ENCODE measurements at places on chromosomes 5 and 9.

GRCh38 chr9:7172154-7173115 lies 414.7 kb downstream of the KDM4C start:
- H3K36me3 ChIP-seq: peaks cover 22% of the 10 kb centered on the region
- H3K4me1 ChIP-seq: peaks cover 7% of the 10 kb centered on the region
- DNase-seq: no peak
- no peaks in the 10 kb centered on the region for H3K27me3 ChIP-seq

DNA sequence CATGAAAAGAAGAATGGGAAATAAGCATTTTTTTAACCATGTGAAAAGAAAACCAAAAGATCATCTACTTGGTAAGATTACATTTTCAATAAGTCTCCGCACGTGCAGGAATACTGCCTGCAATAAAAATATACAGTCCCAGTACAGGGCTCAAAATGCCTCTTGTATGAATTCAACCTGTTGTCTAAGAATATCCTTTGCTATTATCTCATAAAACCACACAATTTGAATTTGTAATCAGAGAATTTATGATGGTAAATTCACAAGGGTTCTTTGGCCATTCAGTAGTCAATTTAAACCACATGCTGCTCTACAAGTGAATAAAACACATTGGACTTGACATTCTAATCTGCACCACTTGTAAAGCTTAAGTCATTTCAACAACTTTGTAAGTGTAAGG lies 46.6 kb downstream of the ST8SIA4 start:
- no peak for DNase-seq
- H3K27ac ChIP-seq: peak overlapping the region; percentile 65
- H3K36me3 ChIP-seq: peaks cover 55% of the 10 kb centered on the region
- peaks cover 74% of the 10 kb centered on the region for H3K4me1 ChIP-seq
- no peaks in the 10 kb centered on the region for H3K27me3 ChIP-seq

- H3K27me3 ChIP-seq: no peaks in the 10 kb centered on the region
- H3K27ac ChIP-seq: no peak overlapping the region
- H3K4me3 ChIP-seq: no peak overlapping the region
- H3K36me3 ChIP-seq: no peaks in the 10 kb centered on the region
- no peaks in the 10 kb centered on the region for H3K4me1 ChIP-seq
Measured at GRCh38 chr5:160835376-160835775, 16.6 kb downstream of the ATP10B start.

GRCh38 chr5:96318569-96319110 lies 114.4 kb downstream of the PCSK1 start:
- H3K4me3 ChIP-seq: no peak overlapping the region
- no peak overlapping the region for H3K27ac ChIP-seq
- no peaks in the 10 kb centered on the region for H3K36me3 ChIP-seq
- DNase-seq: no peak
- H3K4me1 ChIP-seq: no peaks in the 10 kb centered on the region

GRCh38 chr5:103366918-103367549 lies 108.5 kb downstream of the MACIR start:
- no peaks in the 10 kb centered on the region for H3K4me1 ChIP-seq
- H3K4me3 ChIP-seq: no peak overlapping the region

DNA sequence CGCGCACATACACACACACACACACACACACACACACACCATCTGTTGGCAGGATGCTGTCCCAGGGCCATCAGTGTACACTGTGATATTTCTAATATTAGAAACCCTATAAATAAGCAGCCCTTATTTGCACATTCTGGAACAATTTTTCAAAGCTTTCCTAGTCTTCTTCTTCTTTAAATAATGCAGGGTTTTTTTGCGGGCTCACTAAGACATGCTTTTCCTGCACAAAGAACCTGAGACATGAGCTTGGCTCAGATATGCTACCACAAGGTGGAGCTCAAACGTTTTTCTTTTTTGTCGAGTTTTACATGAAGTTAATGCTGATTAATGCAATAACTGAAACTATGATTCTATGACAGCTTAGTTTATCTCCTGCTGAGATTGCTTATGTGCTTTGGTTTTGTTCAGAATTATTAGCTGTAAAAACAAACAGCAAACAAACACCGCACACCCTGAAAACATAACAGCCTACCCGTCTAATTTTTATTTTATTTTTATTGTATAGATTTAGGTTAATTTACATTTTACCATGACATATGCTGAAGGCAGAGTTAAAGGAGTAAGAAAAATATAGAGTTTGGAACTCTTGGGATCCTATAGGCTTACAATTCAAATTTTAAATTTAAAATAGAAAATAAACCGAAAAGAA lies 95.8 kb downstream of the ALDH1A1 start:
- H3K27ac ChIP-seq: no peak overlapping the region
- DNase-seq: no peak
- H3K4me1 ChIP-seq: no peaks in the 10 kb centered on the region
- no peaks in the 10 kb centered on the region for H3K36me3 ChIP-seq
- H3K4me3 ChIP-seq: no peak overlapping the region

- H3K4me1 ChIP-seq: no peaks in the 10 kb centered on the region
- no peaks in the 10 kb centered on the region for H3K27me3 ChIP-seq
- DNase-seq: peak; percentile 35
- H3K36me3 ChIP-seq: peaks cover 1% of the 10 kb centered on the region
- no peak overlapping the region for H3K27ac ChIP-seq
- H3K4me3 ChIP-seq: no peak overlapping the region
Measured at GRCh38 chr5:126875303-126875785, 98.4 kb downstream of the LMNB1 start.

GRCh38 chr5:32559411-32559810 lies 25.9 kb upstream of the SUB1 start:
- H3K4me3 ChIP-seq: no peak overlapping the region
- no peaks in the 10 kb centered on the region for H3K27me3 ChIP-seq
- peaks cover 2% of the 10 kb centered on the region for H3K4me1 ChIP-seq
- peaks cover 26% of the 10 kb centered on the region for H3K36me3 ChIP-seq
- no peak overlapping the region for H3K27ac ChIP-seq
- no peak for DNase-seq

- H3K4me3 ChIP-seq: no peak overlapping the region
- no peaks in the 10 kb centered on the region for H3K27me3 ChIP-seq
- no peak for DNase-seq
- no peak overlapping the region for H3K27ac ChIP-seq
Measured at GRCh38 chr9:136354592-136355085, 8.9 kb downstream of the DNLZ start.

- no peaks in the 10 kb centered on the region for H3K4me1 ChIP-seq
- no peak overlapping the region for H3K27ac ChIP-seq
- no peaks in the 10 kb centered on the region for H3K27me3 ChIP-seq
- DNase-seq: no peak
- peaks cover 25% of the 10 kb centered on the region for H3K36me3 ChIP-seq
Measured at GRCh38 chr5:94028001-94028400, 286.6 kb upstream of the POU5F2 start.

DNA sequence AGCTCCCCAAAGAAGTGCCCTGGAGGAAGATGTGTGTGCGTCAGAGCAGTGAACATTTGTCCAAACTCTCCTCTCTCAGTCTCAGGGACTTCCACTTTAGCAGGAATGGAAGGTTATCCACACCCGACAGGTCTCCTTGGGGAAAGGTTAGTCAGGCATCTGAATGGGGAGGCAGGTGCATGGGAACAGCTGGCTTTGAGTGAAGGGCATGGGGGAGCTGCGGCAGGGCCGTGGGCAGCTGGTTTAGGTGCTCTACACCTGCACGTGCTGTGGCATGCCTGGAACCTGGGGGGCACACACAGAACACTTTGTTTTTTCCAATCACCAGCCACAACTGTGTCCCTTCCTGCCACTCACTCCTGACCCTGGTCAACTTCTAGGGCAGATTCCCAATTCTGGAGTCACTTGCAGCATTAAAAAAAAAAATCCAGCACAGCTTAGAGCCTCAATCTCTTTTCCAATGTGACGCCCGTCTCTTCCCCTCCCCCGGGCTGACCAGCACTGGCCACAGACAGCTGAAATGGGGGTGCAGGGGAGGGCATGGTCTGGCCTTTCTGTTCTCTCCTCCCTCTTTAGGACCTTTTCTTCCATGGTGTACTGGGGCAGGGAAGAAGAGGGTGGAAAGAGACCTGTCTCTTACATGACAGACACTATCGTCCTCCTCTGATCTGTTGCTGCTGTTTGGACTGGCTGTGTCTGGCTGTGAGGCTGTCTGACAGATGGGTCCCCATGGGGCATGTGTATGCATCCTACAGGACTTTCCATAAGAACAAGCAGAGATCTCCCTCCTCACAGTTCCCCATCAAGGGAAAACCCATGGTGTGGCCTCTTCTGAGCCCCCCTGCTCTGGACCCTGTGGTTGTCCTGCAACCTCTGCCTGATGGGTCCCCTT lies 9.5 kb upstream of the IL3 start:
- no peak for DNase-seq
- peaks cover 19% of the 10 kb centered on the region for H3K4me1 ChIP-seq
- H3K4me3 ChIP-seq: no peak overlapping the region
- peaks cover 11% of the 10 kb centered on the region for H3K27me3 ChIP-seq

- H3K27ac ChIP-seq: no peak overlapping the region
- H3K4me3 ChIP-seq: no peak overlapping the region
- no peaks in the 10 kb centered on the region for H3K36me3 ChIP-seq
- peaks cover 8% of the 10 kb centered on the region for H3K27me3 ChIP-seq
Measured at GRCh38 chr9:130421802-130422276, 22.9 kb upstream of the ASS1 start.

DNA sequence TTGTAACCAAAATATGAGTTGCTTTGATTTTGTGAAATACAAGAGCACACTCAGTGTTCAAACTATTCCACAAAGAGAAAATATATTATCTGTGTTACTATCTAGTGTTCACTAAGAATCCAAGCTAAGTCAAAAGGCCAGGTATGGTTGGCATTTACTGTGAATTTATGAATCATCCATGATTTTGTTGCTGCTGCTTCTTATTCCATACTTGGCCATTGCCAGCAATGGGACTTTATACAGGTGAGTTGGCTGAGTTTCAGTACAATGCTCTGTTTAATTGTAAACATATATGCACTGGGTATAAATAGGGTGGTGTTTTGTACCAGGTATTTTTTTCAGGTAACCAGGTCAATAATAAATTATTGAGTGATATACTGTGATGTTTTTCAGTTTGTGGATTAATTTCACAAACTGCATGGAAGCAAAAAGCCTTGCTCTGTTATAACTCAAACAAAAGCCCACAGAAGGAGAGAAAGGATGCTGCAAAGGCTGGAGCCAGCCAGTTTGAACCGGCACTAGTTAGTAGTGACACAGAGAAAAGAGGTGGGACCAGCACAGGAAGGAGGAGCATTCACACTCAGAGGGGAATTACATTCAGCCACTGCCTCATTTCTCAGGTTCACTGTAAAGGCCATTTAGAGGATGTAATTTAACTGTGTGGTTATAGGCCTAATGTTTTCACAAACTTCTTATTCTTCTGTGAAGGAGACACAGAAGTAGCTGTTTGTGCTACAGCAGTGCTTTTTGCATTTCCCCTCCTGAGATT lies 381.8 kb downstream of the ADGRV1 start:
- peaks cover 12% of the 10 kb centered on the region for H3K4me1 ChIP-seq
- H3K36me3 ChIP-seq: no peaks in the 10 kb centered on the region
- H3K27ac ChIP-seq: no peak overlapping the region
- H3K27me3 ChIP-seq: no peaks in the 10 kb centered on the region
- H3K4me3 ChIP-seq: no peak overlapping the region

GRCh38 chr9:98401140-98402018 lies 145.9 kb upstream of the TBC1D2 start:
- no peaks in the 10 kb centered on the region for H3K4me1 ChIP-seq
- DNase-seq: no peak

- peaks cover 45% of the 10 kb centered on the region for H3K36me3 ChIP-seq
- H3K27me3 ChIP-seq: no peaks in the 10 kb centered on the region
- H3K4me1 ChIP-seq: peaks cover 30% of the 10 kb centered on the region
- H3K4me3 ChIP-seq: no peak overlapping the region
Measured at GRCh38 chr9:132381966-132382541, 24.6 kb downstream of the TTF1 start.

DNA sequence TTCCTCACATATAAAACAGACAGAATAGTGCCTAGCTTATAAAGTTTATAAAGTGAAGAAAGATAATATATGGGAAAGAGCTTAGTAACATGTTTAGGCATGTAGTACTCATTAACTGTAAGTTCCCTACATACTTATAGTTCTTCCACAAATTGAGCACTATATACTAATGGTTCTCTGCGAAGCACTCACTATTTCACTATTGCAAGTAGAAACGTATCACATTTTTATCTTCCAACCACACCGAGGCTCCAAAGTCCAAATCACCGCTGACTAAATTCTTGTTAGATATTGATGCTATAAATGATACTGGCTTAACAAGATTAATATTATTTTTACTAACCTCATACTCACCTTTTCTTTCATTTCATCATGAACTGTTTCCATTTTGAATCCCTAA lies 61.0 kb downstream of the FBXW11 start:
- H3K27ac ChIP-seq: no peak overlapping the region
- peaks cover 18% of the 10 kb centered on the region for H3K4me1 ChIP-seq
- DNase-seq: no peak
- H3K4me3 ChIP-seq: no peak overlapping the region

GRCh38 chr9:101930783-101931182 lies 192.3 kb upstream of the GRIN3A start:
- no peaks in the 10 kb centered on the region for H3K36me3 ChIP-seq
- H3K27me3 ChIP-seq: no peaks in the 10 kb centered on the region
- no peak overlapping the region for H3K4me3 ChIP-seq
- no peak for DNase-seq

DNA sequence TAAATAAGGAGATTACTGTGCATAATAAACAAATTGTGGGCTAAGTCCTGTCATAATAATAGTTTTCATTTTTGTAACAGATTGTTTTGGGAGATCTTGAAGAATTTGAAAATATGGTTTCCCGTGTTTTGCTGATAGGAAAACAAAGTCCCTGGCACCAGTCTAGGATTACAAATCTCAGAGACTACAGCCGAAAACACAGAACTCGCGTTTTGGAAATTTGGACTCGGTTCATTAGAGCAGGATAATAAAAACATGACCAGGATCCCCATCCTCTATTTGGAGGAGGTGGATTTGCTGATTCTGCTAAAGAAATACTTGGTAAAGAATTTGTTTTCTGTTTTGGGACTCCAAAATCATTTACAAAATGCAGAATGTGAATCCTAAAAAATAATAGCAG lies 1194.4 kb downstream of the DTWD2 start:
- no peak overlapping the region for H3K27ac ChIP-seq
- DNase-seq: no peak
- H3K4me1 ChIP-seq: no peaks in the 10 kb centered on the region

- peak overlapping the region; percentile 62 for H3K4me3 ChIP-seq
- peaks cover 76% of the 10 kb centered on the region for H3K4me1 ChIP-seq
- DNase-seq: peak; percentile 86
- peaks cover 60% of the 10 kb centered on the region for H3K36me3 ChIP-seq
- H3K27me3 ChIP-seq: no peaks in the 10 kb centered on the region
Measured at GRCh38 chr5:151151793-151152192, 5.8 kb downstream of the ANXA6 start.

DNA sequence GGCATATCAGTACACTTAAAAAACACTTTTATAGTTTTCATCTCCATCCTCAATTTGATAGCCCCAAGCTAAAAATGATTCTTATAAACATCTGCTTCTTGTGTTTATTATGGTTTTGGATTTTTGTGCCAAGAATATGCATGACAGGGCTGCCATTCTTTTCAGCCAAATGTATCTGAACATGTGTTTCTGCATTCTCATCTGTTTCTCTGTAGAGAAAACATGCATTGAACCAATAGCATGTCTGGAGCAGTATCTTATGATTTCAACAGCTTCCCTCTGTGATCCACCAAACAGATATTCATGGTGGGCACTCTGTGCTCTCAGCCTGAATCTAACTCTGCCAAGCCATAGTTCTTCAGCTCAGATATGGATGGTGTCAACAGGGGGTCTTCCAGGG lies 99.3 kb upstream of the ERCC6L2 start:
- H3K36me3 ChIP-seq: no peaks in the 10 kb centered on the region
- H3K4me1 ChIP-seq: peaks cover 4% of the 10 kb centered on the region

Measured in activated CD8-positive, alpha-beta memory T cell treated with anti-CD3 and anti-CD28 coated beads, Interleukin-2, amount 10 ng/mL, durations not matched to agents 7 days and 5 days (primary cell).